ENCODE measurements at places on chromosomes 13 and 19. TPM values are rescaled to one million over a fixed set of nuclear protein-coding genes. Genes with fewer than 3 reads are reported as not detected.

DNA sequence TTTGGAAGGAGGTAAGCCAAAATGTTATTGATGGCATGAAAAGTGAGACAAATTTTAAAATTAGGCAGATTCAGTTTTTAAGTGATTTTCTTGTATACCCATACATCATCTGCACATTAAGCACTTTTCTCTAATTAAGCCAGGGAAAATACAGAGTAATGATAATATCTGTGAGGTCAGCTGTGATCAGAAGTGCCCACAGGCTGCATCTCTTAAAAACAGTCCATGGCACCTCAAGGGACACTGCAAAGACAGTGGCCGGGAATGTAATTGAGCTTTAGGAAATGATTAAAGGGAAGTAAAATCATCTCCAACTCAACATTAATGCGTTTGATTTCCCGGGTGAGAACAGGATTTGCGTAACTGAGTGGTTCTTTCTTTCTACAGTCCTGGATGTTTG, 2.0 kb downstream of the COL4A1 start:
- no peak for DNase-seq

- no peak for DNase-seq
Measured at GRCh38 chr13:108779308-108779707, 149.9 kb downstream of the MYO16 start.

- no peak for DNase-seq
Measured at GRCh38 chr19:4871711-4872110, 4.2 kb upstream of the PLIN3 start.

- DNase-seq, result no peak
Measured at GRCh38 chr13:81058916-81059290, 718.0 kb upstream of the SPRY2 start.

DNA sequence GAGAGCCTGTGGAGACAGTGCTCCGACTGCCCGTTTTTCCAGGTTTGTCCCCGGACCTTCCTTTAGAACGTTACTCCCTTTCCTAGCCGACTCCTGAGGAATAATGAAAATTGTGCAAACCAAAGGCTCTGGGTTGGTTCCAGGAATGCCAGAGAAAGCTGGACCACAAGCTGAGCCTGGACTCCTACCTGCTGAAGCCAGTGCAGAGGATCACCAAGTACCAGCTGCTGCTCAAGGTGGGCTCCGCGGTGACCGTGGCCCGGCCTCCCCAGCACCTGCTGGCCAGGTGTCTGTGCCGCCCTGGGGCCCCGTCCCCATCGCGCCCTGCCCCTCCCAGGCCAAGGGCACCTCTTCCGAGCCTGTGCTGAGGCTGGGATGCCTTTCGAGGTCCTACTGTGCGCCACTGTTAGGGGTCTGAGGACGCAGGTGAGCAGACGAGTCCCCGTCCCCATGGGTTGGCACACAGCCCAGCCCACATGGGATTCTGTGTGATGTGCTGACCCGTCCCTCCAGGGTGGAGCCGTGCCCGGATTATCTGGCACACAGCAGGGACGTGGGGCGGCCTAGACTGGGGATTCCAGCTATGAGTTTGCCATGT, 20.5 kb upstream of the F7 start:
- DNase-seq, result peak; percentile 9

DNA sequence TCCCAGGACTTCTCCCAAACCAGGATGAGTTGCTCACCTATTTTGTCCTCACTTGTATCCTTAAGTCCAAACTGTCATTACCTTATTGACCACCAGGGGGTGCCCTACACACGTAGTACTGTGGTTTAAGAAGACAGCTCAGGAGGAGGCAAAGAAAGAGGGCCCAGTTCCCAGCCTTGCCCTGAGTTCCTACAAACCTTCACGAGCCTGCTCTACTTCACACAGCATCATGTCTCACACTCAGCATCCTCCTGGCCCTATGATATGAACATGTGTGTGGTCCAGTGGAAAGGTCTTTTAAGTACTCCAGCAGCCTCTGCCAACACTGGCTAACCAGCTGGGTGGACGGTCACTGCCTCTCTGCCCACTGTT, 8.1 kb upstream of the ZNF784 start:
- peak; percentile 80 for DNase-seq

KLK3 gene
- not detected for total RNA-seq

LYPD5 gene
- total RNA-seq, result not detected
